Epithelial cell of proximal tubule (primary cell): ENCODE measurements at places on chromosomes 12 and 14. TPM values are rescaled to one million over a fixed set of nuclear protein-coding genes. Genes with fewer than 3 reads are reported as not detected.

AKAP3 gene
- total RNA-seq = 0.06 and 1.0 TPM in 2 replicates

PTHLH gene
- 0.81 and 1.1 TPM in 2 replicates for total RNA-seq

SLC25A3 gene
- total RNA-seq = 671 and 903 TPM in 2 replicates

BICDL1 gene
- 4.6 and 7.0 TPM in 2 replicates for total RNA-seq

STAC3 gene
- total RNA-seq = not detected in 2 replicates

DNA sequence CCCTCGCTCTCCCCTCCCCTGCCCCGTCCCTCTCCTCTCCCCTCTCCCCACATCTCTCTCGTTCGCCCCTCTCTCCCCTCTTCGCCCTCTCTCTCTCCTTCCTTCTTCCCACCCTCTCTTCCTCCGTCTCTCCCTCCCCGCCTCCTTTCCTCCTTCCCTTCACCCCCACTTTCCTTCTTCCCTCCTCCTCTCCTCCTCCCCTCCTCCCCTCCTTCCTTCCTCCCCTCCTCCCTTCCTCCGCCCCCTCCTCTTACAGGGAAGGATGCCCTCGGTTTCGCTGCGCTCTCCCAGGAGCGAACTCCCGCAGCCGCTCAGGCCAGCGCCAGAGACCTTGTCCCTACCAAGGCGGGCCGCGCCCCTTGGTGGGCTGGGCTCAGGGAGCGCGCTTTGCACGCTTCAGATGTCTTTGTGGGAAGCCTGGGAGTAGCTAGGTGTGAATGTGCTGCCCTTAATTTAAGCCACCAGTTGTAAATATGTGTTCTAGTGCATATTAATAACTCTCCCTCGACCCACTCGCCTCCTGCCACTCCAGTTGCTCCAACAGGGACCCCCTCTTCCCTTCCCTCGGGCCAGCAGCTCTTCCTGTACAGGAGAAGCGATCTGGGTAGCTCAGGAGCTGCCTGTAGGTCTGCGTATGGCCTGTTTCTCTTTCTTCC lies 13.3 kb upstream of the MAP3K9 start:
- no peak for DNase-seq

- no peak for DNase-seq
These were observed 51.1 kb downstream of the MIS18BP1 start for GRCh38 chr14:45201905-45202304.

DNA sequence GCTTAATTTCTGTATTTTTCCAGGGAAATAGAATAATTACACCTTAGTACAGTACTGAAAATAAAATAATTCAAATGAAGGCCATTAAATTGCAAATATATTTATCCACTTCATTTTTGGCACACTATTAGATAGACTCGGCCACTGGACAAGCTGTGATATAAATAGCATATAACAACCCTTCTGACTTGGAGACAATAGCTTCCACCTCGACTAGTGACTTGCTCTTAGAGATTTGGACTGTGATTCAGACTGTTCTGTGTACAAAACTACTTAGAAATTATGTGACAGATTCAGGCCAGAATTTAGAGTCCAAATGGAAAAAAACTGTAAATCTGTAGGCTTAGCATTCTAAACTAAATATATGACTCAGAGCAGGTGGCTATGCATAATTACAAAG lies 949.9 kb downstream of the LRFN5 start:
- DNase-seq = no peak

GRCh38 chr14:102264355-102264754 lies 40.6 kb downstream of the MOK start:
- DNase-seq = no peak
